Stimulated activated CD8-positive, alpha-beta memory T cell treated with anti-CD3 and anti-CD28 coated beads, Interleukin-2, amount 100 ng/mL, for 1 hour (primary cell): ENCODE measurements at places on chromosomes 5 and 9.

GRCh38 chr5:10266137-10266536, 16.1 kb downstream of the CCT5 start:
- no peak for DNase-seq

GRCh38 chr9:1490341-1491232, 440.4 kb downstream of the DMRT2 start:
- DNase-seq, result no peak

GRCh38 chr5:42522783-42523182, 99.5 kb downstream of the GHR start:
- no peak for DNase-seq

GRCh38 chr5:66529704-66530103, 66.5 kb upstream of the MAST4 start:
- no peak for DNase-seq

- no peak for DNase-seq
Observed at GRCh38 chr5:136073714-136074529, 45.1 kb downstream of the TGFBI start.

DNA sequence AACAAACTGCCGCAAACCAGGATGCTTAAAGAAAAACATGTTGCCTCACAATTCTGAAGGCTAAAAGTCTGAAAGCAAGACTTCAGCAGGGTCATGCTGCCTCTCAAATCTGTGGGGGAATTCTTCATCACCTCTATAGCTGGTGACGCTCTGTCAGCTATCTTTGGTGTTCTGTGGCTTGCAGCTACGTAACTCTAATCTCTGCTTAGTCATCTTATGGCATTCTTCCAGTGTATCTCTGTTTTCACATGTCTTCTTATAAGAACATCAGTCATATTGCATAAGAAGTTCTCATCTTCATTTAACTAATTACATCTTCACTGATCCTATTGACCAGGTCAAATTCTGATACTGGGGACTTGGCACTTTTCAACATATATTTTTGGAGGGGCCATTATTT, 243.0 kb downstream of the CDH10 start:
- DNase-seq, result no peak

DNA sequence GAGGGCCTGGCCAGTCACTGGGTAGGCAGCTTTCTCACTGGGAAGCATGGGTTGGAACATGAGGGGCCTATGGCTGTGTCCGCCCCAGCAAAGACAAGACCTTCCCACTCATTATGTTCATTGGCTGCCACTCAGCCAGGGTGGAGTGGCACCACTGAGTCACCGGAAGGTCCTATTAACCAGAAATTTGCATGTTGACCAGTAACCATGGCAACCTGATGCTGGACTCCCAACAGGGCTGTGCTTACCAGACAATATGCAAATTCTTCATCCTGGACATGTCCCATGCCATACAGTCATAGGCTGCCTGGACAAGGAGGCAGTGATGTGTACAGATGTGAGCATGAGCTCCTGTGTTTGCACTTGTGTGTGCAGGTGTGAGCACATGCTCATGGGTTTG, 66.7 kb downstream of the PSD2 start:
- no peak for DNase-seq

GRCh38 chr9:128979111-128979510, 31.6 kb downstream of the NUP188 start:
- DNase-seq, result no peak

DNA sequence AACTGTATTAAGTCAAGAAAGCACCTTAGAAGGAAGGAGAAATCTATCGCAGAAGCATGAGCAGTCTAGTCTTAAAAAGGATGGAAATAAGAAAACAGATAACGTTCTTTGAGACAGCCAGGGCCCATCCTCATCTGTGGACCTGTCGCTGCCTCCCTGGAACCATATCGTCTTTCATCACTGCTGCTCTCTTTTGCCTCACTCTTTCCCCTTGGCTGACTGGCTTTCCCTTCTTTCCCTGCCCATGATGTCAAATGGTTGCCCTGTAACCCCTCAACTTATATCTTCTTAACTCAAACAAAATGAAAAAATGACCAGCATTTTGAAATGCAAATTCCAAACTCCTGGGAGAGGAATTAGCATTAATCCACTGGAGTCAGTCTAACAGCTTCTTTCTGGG, 299.8 kb downstream of the GABRB2 start:
- DNase-seq, result no peak

- DNase-seq, result no peak
Observed at GRCh38 chr5:3320317-3320875, 275.2 kb upstream of the IRX1 start.

GRCh38 chr9:27471366-27471765, 52.7 kb upstream of the IFNK start:
- no peak for DNase-seq

GRCh38 chr5:119264186-119264585, 91.6 kb upstream of the TNFAIP8 start:
- DNase-seq, result no peak

- no peak for DNase-seq
Observed at GRCh38 chr9:42388846-42389245, 205.4 kb downstream of the SPATA31A6 start.

DNA sequence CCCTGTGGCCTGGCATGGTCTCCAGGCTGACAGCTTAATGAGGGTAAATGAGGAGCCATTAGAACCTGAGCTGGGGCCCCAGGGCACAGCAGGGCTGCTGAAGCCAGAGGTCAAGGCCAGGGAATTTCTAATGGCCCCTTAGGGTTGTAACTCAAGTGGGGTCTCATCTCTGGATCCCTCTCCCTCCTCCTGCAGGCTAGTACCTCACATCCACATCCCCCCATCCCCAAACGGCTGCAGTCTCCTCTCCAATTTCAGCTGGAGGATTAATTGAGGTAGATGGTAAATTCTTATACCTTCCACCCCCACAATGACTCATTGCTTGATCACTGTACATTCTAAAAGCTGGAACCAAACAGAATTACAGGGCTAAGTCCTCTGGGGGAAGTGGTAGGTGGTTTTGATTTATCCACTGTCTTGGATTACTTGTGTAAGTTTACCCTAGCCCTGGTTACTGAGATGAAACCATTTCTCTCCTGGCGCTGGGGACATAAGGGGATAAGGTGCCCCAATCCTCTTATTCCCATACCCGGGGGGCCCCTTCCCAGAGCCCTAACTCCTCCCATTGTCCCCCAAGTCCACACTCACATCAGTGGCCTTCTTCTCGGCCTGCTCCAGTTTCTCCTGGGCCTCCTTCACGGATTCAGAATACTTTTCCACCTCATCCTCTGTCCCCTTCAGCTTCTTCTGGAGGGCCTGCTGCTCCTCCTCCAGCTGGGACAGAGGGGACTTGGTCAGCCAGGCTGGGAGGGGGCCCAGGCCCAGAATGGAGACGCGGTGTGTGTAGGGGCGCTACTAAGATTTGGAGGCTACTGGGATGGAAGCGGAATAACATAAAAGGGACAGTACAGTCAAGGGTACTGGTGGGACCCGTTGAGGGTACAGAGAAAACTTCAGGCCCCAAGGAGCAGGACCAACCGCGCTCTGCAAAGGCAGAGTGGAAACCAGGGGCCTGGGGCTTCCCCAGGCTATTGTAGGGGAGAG, 875 bp downstream of the TPM2 start:
- no peak for DNase-seq

DNA sequence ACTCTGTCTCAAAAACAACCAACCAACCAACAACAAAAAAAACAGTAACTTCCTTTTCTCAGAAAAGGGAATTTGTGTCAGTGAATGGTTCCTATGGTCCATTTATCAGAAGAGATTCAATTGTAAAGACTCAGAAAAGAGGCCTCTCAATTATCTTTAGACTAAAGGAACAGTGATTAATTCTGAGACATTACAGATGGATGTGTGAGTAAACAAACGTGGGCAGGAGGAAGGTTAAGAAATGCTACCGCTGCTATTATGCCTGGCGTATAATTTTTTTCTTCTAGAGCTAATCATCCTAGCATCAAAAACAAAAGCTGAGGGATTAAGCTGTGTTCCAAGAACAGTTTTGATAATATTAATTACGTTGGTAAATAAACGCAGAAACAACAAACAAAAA, 52.9 kb upstream of the JMY start:
- DNase-seq, result no peak

DNA sequence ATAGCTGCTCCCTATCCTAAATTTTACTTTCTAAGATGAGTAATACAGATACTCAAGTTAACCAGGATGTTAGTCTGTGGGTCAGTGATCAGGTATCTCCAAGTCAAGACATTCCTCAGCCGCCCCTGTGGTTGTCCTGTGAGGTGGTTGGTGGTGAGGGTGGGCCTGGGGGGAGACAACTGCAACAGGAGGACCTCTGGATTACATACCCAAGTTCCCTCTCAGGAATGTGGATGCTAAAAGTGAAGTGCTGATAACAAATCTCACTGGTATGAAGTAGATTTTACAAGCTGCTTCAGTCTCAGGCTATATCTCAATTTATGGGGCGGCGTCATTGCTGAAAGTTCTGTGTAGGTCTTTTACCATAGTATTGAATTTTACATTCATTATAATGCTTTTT, 38.3 kb downstream of the SLC1A3 start:
- no peak for DNase-seq

- no peak for DNase-seq
Observed at GRCh38 chr5:80254767-80255430, 949 bp downstream of the SERINC5 start.

DNA sequence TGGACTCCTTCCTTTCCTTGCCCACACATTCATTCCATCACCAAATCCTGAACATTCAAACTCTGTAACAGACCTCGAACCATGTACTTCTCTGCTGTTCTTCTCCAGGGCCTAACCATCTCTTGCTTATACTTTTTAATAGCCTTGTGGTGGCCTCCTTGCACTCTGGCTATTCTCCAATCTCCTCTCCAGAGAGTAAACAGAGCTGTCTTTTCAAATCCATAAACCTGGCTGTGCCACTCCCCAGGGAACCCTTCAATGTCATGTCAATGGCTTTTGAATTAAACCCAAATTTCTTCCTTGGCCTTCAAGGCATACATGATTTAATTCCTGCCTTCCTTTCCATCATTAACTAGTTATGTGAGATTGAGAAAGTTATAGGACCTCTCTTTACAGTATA, 277.6 kb upstream of the EFNA5 start:
- DNase-seq, result no peak

DNA sequence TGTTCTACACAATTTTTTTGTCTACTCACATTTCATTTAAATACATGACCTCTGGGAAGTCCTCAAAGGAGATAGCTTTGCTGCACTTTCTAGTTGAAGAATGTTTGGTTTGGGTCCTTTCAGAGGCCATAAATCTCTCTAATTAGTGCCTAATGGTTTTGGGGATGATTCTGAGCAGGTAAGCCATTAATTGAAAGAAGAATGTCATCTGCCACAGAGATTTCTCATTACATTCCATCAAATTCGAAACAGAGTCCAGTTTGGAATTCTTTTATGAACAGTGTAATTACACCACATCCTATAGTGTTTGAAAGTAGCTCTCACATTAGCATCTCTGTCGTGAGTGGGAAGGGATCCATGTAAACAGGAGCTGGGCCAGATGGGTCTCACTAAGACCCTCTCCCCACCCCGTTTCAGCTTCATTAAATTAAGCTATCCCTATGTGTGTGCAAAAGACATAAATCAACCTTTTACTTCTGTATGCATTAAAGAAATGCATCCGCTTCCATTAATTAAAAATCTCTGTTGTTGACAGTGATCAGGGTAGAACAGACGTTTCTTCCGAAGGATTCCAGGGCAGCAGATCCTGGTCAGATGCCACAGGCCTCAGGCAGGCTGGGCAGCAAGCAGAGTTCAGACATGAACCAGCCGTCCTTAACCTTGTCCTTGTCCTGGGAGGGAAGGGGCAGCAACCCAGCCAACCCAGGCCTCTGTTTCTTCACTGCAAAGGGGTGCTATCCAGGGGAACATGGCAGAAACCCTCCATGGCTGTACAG, 99.8 kb upstream of the MAP1B start:
- DNase-seq, result no peak

DNA sequence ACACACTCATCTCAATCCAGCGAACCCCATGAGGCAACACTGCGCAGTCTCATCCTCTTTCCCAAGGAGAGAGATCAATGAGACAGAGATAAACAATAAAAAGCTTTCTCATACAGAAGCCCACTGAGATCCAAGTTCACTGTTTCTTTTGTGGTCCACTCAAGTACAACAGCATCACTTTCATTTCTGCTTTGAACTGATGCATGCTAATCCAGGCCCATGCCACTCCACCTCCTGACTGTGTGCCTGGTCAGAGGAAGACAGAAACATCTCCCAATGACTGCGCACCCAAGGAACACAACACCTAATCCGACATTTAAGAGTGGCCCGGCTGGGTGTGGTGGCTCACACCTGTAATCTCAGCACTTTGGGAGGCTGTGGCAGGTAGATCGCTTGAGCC, 104.0 kb downstream of the SERINC5 start:
- DNase-seq, result no peak

DNA sequence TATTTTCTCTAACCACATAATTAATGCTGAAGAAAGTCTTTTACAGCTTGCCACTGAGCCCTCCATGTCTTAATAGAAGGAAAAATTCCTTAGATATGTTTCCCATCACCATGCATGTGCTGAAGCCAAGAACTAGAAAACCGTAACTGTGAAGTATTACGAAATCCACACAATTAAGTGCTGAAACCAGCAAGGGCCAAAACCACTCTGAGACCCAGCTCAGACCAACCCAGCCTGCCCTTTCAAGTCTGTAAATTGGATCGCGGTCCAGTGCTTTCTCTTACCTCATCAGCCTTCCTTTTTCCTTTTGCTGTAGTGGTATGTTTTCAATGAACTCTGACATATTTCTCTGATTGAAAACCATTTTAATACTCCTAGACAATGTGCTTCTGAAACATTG, 26.3 kb downstream of the SEMA5A start:
- no peak for DNase-seq

DNA sequence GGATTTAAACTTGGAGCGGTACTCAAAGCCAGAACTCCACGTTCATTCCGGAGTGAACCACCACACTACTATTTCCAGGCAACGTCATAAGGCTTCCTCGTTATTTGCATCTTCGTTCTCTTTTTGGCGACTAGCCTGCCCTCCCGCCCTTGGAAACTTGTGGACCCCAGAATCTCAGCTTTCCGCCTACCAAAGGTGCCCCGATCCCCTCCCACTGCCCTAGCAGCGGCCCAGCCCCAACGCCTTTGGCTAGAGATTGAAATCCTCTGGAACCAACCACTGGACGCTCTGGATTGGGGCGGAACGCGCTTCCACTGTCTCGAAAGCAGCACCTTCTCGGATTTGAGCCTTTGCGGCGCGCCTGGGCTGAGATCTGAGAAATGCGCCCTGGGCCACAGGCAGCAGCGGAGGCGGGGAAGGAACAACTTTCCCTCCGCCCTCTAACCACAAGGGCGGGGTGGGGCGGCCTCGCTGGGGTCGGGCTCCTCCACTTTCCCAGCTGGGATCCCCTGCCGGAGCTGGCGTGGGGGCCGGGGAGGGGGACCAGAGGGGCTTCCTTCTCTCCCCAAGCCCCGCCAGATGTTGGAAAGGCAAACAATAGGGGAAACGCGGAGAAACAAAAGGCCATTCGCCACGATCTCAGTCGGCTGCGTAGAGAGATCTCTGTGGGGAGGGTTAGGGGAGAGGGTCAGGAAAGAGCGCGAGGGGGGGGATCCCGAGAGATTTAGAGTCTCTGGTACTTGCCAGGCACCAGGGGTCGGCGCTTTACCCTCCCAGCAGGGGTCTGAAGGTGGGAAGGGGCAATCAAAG, 1.3 kb downstream of the MOB3B start:
- no peak for DNase-seq

- no peak for DNase-seq
Observed at GRCh38 chr9:72978744-72979143, 25.9 kb upstream of the ALDH1A1 start.
